Stimulated activated CD8-positive, alpha-beta memory T cell treated with anti-CD3 and anti-CD28 coated beads, Interleukin-7, amount 100 ng/mL, for 4 hours (primary cell): ENCODE measurements at places on chromosomes 6 and 20.

- DNase-seq = no peak
Measured at GRCh38 chr6:52566201-52566600, 10.7 kb downstream of the TRAM2 start.

DNA sequence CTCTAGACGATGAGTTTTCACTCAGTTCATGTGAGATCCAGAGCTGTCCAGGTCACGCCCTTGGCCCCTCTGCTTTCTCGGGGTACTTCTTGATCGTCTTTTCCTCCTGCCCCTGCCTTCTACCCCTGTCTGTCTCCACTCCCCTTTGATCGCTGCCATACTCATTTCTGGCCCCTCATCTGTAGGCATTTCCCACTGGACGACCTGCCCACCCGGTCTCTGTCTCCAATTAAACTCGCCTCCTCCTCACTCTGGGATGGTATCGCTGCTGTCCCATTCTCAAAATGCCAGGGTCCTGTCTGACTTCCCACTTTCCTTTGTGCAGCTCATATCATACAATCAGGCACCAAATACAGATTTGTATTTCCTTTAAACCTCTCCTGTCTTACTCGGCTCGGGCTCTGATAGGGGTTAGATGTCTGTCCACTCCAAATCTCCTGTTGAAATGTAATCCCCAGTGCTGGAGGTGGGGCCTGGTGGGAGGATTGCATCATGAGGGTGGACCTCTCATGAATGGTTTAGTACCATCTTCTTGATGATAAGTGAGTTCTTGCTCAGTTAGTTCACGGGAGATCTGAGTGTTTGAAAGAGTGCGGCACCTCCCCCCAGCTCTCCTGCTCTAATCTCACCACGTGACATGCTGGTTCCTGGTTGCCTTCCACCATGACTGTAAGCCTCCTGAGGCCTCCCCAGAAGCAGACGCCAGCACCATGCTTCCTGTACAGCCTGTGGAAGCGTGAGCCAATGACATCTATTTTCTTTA lies 3.5 kb upstream of the SYNJ2 start:
- no peak for DNase-seq

- DNase-seq = no peak
Measured at GRCh38 chr6:31299947-31300346, 28.1 kb upstream of the HLA-C start.

DNA sequence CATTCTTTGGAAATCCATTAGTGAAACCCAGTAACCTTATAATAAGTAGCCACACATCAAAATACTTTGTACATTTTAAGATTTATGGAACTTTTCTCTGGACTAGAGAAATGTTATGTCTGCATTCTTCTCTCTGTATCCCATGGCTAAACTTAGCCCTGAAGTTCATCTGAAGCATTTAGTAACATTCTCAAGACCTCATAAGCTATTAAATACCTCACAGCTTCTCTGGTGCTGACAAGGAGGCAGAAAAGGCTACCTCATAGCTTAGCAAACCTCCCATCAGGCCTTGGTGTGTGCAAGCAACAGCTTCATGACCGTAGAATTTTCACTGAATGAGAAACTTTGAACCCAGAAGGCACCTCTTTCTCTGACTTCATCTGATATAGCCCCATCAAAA lies 38.9 kb upstream of the HDGFL1 start:
- no peak for DNase-seq

DNA sequence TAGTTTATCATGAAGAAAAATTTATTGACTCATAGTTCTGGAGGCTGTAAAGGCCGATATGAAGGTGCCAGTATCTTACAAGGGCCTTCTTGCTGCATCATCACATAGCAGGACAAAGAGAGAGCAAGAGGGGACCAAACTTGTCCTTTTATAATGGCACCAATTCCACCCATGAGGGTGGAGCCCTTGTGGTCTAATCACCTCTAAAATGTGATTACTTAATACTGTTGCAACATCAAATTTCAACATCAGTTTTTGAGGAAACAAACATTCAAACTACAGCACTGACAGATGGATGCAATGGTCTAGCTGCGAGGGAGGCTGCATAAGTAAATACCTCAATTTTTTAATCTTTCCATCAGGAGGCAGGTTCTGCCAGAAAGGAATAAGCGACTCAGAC lies 76.7 kb upstream of the LAMA2 start:
- DNase-seq = no peak

- DNase-seq = no peak
Measured at GRCh38 chr6:143431226-143431625, 19.3 kb downstream of the ADAT2 start.

- DNase-seq = peak; percentile 33
Measured at GRCh38 chr6:117449549-117450439, 24.1 kb upstream of the ROS1 start.

- no peak for DNase-seq
Measured at GRCh38 chr6:4727217-4727616, 49.0 kb upstream of the CDYL start.

DNA sequence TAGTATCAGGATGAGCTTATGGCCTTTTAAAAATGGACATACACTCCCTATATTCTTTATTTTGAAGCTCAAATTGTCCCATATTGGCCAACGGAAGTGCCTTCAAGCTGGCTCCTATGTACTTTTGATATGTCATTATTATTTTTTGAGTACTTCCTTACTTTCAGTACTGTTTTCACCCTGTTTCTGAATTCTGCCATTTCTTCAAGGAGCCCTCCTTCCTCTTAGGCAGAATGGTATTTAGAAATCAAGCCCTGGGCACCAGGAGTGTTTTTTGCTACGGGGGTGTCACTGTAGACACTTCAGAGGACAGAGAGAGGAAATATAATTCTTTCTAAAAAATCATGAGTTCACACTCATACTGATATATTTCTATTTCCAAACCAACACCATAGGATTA lies 5.5 kb upstream of the MYLK4 start:
- no peak for DNase-seq

DNA sequence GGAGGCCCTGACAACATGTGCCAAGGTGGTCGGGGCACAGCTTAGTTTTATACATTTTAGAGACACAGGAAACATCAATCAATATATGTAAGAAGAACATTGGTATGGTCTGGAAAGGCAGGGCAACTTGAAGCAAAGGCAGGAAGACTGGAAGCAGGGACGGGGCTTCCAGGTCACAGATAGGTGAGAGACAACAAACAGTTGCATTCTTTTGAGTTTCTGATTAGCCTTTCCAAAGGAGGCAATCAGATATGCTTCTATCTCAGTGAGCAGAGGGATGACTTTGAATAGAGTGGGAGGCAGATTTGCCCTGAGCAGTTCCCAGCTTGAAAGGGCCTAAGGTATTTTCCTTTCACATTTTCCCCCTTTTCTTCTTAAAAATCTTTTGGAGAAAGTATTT lies 311.0 kb upstream of the RGS17 start:
- DNase-seq = no peak

DNA sequence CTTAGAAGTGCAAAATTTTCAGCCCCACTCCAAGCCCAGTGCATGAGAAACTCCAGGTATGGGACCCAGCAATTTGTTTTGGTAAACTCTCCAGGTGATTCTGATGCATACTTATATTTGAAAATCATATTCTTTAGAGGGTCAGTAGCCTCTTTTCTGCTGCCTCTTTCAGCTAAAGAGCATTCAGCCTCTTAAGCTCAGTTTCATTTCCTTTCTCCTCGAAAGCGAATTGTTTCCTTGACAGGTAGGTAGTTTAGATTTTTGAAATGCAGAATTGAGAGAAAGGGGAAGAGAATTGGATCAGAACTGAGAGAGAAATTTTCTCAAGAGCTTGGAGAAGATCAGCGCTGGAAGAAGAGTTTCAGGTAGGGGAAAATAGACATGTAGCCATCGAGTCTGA lies 995.8 kb upstream of the FLRT3 start:
- DNase-seq = no peak

DNA sequence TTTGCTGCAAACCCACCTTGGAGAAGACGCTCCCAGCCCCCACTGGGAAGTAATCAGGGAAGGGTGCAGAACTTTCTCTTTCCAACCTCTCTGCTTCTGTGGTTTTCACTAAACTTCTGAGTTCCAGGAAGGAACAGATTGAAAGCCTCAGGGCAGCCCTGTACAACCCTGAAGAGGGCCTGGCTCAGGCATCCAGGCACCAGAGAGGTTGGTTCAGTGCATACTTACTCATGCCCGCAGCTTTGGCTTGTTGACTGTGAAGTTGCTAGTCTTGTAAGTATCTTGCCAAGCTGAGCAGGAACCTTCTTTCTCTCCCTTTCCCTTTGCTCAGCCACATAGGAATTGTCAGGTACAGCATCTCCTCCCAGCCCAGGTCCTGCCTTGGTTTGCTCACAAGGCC lies 272.2 kb upstream of the FOXQ1 start:
- DNase-seq = no peak

- no peak for DNase-seq
Measured at GRCh38 chr6:15375638-15376290, 129.9 kb downstream of the JARID2 start.

GRCh38 chr6:161271343-161272030 lies 2.4 kb downstream of the AGPAT4 start:
- no peak for DNase-seq

DNA sequence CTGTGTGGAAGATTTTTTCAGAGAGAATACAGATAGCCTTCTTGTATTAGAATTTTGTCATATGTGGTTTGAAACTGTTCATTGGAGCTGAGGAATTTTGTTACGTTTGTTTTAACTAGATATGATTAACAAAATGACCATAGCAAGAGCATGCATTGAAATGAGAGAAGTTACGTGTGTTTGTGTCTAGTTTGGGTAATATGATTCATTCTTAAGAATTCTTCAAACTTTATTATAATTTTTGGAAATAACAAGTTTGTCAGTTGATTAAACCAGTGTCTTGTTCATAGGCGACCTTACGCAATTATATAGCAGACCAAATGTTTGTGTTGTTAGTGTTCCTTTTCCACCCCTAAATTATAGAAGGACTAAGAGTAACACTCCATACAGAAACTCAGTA lies 5.5 kb downstream of the GMNN start:
- DNase-seq = no peak
